Activated T-cell treated with anti-CD3 and anti-CD28 coated beads, Interleukin-2, amount 50 U/mL, for 24 hours (primary cell): ENCODE measurements at places on chromosomes 5 and 9.

DNA sequence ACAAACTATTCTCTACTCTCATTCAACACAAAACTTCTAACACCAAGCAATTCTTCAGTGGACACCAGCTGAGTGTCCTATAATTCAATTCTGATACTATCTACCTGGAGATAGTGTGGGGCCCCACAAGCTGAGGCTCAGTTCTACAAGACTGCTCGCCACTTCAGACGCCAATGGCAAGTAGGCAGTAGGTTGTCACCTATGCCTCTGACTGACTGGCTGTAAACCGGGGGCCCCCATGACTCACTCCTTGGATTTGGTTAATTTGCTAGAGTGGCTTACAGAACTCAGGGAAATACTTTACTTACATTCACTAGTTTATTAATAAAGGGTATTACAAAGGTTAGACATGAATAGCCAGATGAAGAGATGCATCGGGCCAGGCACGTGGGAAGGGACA lies 21.5 kb downstream of the INIP start:
- DNase-seq = no peak

DNA sequence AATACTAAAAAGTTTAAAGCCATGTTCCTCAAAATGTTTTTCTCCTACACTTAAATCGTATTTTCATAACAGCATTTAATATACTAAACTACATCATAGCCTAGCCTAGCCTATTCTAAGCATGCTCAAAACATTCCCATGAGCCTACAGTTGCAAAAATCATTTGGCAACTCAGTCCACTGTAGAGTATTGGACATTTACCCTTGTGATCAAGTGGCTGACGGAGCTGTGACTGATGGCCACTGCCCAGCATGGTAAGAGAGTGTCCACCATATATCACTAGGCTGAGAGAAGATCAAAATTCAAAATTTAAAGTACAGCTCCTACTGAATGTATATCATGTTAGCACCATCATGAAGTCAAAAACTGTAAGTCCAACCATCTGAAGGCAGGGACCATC lies 30.9 kb downstream of the SEMA5A start:
- DNase-seq = no peak

GRCh38 chr5:177392765-177393164 lies 7.7 kb downstream of the PFN3 start:
- no peak for DNase-seq

DNA sequence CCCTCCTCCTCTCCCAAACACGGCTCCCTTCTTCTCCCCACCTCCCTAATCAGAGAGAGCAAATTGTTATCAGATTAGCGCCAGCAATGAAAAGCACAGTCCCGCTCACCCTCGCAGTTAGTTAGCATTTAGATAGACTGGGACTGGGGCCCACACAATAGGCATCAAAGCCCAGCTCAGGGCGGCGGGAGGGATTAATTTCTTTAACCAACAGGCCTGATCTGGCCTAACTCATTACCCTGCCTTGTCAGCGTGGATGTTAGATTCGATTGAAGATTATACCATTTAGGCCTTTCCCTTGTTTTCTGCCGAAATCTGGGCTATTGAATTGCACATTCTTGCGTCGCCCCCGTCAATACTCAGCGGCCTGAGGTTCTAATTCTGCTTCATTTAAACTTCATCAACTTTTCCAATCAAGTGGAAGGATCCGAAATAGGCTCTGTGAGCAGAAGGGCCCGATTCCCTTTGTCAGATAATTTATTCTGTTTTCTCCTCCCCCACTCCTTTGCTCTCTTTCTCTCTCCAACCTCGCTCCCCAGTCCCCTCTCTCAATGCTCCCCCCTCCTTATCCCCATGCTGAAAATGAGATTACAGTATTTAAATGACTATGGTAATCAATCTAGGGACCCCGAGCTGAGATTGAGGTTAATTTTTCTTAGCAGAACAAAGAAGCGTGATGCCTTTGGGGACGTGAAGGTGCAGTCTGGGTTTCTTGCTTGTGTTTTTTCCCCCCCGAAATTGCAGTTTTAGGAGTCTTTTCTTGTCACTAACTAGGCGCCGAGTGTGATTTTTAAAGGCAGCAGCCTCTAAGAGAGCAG lies 15.1 kb downstream of the CFAP77 start:
- no peak for DNase-seq

DNA sequence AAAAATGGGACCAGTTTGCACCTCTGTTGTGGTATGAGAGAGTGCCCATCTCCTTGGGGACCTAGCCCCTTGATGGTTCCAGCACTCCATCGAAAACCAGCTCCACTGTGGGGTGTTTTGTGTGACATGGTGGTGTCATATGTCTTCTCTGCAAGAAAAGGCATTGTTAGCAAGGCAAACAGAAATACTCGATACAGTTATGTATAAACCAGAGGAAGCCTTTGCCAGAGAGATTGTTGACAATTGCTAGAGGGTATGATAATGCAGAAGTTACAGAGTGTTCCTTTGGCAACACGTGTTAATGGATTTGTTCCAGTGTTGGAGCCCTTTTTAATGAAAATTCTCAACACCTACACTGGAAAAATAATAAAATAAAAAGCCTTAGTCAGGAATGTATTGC lies 270.4 kb upstream of the DMRT1 start:
- DNase-seq = no peak

DNA sequence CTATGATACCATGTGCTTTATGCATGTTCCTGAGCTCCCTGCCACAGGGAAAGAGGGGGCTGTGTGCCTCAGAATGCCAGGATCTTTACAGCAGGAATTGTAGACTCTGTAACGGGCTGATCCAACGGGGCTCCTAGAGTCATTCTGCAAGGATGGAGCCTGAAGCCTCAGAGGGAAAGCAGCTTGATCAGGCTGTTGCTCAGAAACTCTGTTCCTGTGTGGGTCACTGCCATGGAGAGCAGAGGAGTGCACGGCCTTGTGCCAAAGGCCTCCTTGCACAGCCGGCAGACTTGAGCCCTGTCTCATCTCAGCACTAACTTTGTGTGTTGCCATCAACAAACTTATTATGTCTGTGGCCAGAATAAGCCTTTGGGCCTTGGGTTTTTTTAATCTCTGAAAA lies 51.8 kb downstream of the AMBP start:
- no peak for DNase-seq

DNA sequence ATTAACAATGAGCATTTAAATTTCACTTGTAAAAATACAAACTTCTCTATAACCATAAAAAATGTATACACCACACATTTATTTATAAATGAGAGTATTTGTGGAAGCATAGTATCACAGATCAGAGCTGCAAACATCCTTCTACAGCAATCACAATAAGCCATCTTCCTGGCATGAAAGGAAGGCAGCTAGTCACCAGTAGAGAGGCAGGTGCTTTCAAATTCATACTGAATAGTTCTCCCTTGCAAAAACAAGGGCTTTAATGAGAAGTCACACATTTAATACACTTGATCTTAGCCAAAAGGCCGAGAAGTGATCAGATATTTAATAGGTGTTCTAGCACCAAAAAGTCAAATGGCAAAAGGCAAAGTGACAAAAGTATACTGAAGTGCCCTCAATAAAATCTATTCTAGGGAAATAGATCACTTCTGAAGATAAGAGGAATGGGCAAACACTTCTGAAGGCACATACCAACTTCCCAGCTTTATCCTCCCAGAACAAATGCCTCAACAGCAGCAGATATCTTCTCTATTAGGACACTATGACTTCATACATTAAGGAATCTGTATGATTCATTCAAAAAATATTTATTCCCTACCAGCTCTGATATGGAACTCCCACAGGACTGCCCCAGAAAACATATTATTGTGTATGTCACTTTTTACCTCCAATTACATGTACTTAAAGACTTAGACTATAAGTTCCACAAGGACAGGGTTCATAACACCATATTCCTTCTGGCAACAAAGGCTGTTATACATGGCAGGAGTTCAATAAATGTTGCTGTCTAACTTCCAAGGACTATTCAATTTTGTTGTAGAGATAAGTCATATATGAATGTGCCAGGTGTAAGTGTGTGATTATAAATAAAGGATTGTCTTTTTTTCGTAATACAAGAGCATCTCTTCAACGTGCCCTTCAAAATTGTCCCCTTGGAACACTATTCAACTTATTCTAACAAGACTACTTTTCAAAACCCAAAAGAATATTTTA lies 31.7 kb downstream of the MAPKAP1 start:
- no peak for DNase-seq

DNA sequence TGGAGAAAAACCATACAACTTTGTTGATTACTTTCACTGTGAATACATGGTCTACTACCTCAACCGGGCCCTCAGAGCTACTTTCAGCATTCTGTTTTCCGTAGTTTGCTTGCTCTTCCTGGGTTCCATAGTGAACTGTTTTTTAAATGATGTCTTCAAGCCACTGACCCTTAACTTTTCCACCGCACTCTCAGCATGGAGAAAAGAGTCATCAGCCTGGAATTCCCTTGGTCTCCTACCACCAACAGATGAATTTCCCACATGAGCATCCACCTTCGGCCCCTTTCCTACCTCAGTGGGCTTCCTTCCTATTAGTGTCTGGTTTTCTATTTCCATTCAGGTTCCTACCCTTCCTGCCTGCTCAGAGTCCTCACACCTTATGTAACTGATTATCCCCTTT lies 135.9 kb upstream of the ADAMTSL1 start:
- DNase-seq = no peak

- DNase-seq = no peak
Observed at GRCh38 chr9:127549751-127550150, 62.3 kb upstream of the STXBP1 start.

DNA sequence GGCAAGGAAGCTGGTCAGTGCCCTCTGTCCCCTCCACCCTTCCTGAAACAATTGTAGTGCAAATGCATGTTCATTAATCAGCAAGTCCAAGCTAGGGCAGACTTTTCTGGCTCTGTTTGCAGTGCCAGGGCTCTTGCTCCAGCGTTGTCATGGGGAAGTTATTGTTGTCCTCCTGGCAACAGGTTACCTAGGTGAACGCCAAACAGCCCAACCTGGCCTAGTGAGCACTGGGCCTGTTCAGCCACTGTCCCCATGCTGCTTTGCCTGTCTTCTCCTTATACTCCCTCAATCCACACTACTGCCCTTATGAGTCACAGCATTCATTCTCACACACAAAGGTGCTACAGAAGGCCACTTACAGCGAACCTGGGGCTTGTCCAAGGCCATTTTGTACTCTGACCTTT lies 34.5 kb upstream of the GLIS3 start:
- no peak for DNase-seq

DNA sequence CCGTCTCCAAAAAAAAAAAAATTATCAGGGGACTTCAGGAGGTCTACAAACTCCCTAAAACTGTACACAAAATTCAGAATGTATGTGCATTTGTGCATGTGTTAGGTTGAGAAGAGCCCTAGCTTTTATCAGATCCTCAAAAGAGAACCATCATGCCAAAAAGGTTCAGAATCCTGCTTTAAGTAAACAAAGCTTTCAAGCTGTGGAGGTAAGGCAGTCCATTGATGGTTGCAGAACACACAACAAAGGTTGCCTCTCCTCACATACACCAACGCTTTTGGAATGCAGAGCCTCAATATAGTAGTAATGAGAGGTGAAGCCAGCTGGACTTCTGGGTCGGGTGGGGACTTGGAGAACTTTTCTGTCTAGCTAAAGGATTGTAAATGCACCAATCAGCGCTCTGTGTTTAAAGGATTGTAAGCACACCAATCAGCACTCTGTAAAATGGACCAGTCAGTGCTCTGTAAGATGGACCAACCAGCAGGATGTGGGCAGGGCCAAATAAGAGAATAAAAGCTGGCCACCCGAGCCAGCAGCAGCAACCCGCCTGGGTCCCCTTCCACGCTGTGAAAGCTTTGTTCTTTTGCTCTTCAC lies 57.9 kb upstream of the RNF38 start:
- DNase-seq = no peak

GRCh38 chr5:10854506-10855277 lies 93.7 kb upstream of the DAP start:
- no peak for DNase-seq
